Fibroblast of villous mesenchyme (primary cell): ENCODE measurements at places on chromosomes 2 and 18. TPM values are rescaled to one million over a fixed set of nuclear protein-coding genes. Genes with fewer than 3 reads are reported as not detected.

DNA sequence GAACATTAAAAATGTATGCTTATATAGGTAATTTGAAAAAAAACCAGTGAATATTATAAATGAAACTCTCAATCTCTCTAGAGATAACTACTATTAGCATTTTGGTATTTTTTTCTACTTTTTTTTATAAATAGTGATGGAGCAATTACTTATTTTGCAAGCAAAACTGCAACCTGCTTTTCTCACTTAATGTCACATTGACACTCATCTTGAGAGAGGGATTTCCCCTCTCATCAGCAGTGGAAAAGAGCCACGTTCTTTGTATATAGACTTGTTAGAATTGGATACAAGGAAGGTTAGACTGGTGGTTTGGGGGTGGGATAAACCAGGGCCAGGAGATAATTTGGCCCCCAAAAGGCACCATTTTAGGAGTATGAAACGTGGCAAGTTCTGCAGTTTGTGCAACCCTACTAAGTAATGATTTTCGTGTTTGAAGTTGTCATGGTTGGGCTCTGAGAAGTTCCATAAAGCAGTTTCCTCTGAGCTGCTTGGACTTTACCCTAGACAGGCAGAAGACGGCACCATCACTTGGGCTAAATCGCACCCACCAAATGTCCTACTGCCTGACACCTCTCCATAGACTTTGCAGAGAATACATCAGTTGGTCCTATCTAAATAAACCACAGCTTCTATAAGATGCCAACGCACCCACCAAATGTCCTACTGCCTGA lies 194.0 kb downstream of the ACTR3 start:
- no peak for DNase-seq

DNA sequence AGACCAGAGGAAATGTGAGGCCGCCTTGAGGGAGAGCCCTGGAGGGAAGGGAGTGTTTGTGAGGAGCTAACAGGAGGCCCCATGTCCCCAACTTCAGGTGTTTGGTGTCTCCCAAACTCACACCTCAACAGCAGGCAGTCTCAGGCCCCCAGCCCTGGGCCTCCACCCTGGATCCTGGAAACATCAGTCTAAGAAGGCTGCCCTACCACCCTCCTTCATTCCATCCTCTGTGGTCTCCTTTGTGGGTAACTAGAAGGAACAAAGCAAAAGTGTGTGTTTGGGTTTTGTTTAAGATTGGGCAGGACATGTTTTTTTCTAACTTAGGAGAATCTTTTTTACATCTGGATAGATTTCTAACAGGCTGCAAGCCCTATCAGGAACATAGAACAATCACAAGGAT lies 404.3 kb downstream of the BCL11A start:
- no peak for DNase-seq

DNA sequence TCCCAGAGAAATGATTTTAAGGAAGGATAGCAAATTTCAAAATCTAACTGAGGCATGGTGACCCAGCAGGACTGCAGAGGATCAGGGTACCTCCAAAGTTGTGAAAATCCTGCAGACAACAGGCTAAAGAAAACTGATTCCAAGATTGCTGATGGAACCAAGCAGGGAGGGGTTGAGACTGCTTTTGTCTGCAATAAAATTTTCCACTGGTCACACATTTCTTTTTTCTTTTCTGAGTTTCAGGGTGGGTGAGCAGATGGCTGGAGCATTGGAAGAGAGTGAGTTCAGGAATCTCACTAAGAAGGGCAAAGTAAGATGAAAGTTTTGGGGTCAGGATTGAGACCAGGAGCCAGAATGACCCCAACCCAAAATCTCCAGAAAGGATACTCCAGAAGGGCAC lies 321.0 kb downstream of the TNS1 start:
- DNase-seq, result no peak

GRCh38 chr2:104344985-104345384 lies 508.9 kb upstream of the POU3F3 start:
- DNase-seq, result no peak

DNA sequence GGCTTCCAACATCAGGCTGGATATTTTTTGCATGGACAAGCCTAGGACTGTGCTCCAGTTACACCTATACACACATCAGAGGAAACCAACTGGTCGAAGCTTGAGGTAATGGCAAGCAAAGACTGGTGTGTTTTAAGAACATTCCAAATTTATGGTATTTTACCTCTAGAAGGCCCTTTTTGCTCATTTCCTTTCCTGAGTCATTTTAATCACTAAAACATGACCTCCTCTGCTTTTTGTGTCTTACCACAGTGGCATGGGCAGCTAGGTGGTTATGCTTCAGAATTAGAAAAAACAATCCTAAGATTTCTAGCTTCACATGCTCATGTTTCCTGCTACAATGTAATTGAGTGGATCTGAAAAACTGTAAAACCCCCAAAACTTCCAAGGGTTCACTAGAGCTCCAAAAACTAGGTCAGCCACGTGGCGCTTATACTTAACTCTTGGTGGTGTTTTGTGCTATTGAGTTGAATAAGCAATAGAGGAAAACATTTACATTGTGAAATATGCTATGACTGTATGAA lies 30.6 kb upstream of the CHRNA1 start:
- DNase-seq, result no peak

GRCh38 chr2:201223089-201224073 lies 37.0 kb upstream of the CASP8 start:
- DNase-seq, result no peak

GRCh38 chr2:72993147-72993932 lies 76.0 kb downstream of the EMX1 start:
- DNase-seq, result peak; percentile 26

- DNase-seq, result no peak
Observed at GRCh38 chr18:65907281-65907680, 156.5 kb downstream of the CDH7 start.

DNA sequence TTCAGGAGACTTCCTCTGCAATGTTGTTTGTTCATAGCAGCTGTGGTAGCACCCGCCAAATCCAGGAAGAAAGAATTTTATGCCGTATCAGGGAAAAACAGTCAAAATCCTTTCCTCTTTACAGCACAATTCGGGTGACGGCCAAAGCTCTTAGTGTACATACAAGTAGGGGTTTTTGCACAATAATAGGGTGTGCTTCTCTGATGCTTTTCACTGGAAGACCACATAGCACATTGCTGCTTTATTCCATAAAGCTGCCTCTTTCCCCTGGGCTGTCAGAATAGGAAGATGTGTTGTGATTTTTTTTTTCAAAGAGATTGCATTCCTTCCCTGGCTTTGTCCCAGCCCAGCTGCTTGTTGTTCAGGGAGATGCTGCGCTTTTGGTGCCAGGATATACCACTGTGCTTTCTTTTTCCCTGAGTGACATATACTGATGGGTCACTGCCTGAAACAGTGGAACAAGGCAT lies 27.2 kb upstream of the LANCL1 start:
- DNase-seq, result no peak

- no peak for DNase-seq
Observed at GRCh38 chr18:3693410-3693809, 243.4 kb downstream of the TGIF1 start.

GRCh38 chr18:74493689-74494088 lies 2.5 kb upstream of the CNDP2 start:
- DNase-seq, result peak; percentile 72

DNA sequence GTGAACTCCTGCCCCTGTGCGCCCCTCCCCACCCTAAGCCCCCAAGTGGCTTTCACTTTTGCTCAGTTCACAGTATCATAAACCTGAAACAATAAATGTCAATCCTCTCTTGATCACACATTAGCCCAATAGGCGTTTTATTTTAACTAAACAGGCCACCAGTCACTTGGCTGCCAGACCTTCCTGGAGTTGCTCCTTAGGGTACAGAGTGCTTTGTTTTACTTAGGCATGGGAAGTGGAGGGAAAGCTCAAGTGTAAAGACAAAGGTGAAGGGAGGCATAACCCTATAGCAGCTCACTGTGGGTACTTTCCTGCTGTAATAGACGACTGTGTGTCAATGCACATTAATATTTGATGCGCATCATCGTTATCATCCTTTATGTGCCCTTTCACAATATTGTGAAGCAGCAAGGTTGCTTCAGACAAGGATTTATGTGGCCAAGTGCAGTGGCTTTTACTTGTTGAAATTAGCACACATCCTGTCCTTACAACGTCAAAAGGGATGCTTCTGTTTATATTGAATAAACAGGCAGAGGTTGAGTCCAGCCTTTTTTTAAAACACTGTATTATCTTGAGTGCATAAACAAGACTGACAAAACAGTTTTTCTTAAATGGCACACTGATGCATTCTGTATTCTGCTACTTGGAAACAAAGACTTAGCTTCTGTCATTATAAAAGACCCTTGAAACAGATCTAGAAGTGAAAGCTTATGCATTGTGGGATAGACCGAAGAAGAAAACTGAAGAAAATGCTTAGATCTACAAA lies 168.5 kb downstream of the TMEFF2 start:
- peak; percentile 58 for DNase-seq

DNA sequence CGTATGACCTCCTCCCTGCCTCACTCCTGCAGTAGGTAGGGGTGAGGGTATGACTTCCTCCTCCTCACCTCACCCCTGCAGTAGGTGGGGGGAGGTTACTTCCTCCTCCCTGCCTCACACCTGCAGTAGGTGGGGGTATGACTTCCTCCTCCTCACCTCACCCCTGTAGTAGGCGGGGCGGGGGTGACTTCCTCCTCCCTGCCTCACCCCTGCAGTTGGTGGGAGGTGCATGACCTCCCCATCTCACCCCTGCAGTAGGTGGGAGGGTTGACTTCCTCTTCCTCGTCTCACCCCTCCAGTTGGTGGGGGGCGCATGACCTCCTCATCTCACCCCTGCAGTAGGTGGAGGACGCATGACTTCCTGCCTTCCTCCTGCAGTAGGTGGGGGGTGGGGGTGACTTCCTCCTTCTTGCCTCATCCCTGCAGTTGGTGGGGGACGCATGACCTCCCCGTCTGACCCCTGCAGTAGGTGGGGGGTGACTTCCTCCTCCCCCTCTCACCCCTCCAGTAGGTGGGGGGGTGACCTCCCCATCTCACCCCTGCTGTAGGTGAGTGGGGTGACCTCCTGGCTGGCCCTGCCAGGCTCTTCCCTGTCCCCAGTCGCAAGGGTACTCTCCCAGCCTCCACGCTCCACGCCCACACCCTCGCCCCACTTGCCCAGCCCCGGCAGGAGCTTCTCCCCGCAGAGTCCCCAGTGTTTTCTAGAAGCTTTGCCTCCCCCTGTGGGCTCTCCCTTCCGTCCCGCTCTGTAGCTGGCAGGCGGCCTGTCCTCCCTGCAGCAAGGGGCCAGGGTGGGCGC lies 39.3 kb downstream of the TSHZ1 start:
- DNase-seq, result no peak

DNA sequence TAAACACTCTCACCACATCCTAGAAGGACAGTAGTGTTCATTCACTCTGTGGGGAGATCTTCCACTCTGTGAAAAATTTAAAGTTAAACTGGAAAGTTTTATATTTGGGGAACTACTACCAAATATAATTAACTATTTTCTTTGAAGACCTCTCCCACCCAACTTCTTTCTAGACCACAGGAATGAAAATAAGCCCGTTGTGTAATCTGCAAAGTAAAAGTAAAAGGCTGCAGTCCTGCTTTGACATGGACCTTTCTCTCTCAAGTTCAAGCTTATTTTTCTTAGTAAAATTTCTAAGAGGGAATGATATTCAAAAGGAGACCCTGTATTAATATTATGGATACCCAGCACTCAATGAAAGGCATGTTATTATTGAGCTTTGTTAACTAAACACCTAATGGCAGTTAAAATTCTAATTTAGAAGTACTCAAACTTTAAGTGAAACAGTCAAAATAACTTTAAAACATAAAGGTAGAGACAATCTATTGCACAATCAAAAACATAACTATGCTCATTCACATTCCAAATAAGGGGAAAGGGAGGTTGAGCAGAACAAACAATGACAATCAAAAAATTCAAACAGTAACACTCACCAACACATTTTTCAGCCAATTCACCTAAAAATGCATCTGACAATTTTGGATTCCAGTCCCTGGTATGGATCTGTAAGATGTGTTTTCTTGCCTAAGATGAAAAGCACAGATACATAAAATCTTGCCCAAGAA lies 98.5 kb downstream of the ATAD2B start:
- peak; percentile 73 for DNase-seq

GRCh38 chr2:212911011-212911410 lies 240.4 kb downstream of the IKZF2 start:
- no peak for DNase-seq

GRCh38 chr2:191643429-191643828 lies 34.5 kb upstream of the NABP1 start:
- DNase-seq, result peak; percentile 39

DNA sequence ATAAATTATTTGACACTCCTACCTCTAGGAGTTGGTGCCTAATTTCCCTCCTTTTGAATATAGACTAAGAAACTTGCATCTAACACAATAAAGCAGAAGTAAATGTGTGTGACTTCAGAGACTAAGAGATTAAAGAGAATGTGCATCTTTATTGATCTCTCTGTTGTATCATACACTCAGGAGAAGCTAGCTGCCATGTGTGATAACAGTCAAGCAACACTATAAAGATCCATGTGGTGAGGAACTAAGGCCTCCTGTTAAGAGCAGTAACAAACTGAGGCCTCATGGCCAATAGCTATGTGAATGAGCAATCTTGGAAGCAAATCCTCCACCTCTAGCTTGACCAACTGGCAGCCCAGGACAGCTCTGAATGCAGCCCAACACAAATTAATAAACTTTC lies 3.4 kb downstream of the FANCL start:
- DNase-seq, result no peak

- no peak for DNase-seq
Observed at GRCh38 chr2:72916743-72917137, 579 bp upstream of the EMX1 start.

DNA sequence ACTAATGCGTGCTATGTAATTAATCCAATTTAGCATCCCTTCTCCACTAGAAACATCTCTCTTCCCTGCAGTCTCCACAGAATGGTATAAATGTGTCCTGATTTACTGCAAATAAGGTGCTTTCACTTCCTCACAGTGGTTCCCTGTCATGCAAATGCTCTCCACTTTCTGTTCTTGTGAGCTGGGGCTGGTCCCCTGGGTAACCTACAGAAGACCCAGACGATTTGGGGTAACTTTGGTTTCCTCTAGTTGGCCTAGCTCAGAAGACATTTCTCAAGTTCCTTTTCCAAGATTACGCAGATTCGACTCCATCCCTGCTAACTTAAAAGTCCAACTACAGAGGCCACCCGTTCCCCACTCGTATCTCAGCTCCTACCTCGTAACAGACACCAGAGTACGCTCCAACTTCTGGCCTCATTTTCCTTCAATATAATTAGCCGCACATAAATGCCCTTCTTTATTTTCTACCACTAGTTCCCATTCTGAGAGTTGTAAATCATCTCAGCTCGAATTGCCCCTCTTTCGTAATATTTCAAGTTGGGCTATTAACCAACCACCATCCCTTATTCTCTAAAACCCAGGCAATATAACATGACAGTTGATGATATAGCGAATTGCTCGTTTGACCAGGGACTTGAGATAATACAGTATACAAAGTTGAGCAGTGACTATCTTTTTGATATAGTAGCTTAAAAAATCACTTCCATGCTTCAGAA lies 28.8 kb upstream of the NEDD4L start:
- DNase-seq, result no peak

The CHRNG gene
- total RNA-seq, result not detected in 2 replicates

The LDLRAD4 gene
- total RNA-seq, result 0.43 and 0.97 TPM in 2 replicates

The RAB27B gene
- total RNA-seq, result 3.9 and 6.5 TPM in 2 replicates

The DLGAP1 gene
- under 0.01 and 0.86 TPM in 2 replicates for total RNA-seq

The CFAP221 gene
- not detected in 2 replicates for total RNA-seq

The DSG1 gene
- not detected in 2 replicates for total RNA-seq

The TET3 gene
- 5.6 and 7.7 TPM in 2 replicates for total RNA-seq

The ZNF396 gene
- 0.64 and 1.3 TPM in 2 replicates for total RNA-seq

The CRACDL gene
- not detected in 2 replicates for total RNA-seq

The CTNNA2 gene
- not detected in 2 replicates for total RNA-seq

The CPO gene
- not detected in 2 replicates for total RNA-seq
